GM13976 (cell line): ENCODE measurements at places on chromosomes 4 and X.

- no peak for DNase-seq
Observed at GRCh38 chr4:180766944-180767729, 1476.1 kb upstream of the TENM3 start.

GRCh38 chrX:42943051-42943974 lies 165.3 kb upstream of the PPP1R2C start:
- DNase-seq: no peak

DNA sequence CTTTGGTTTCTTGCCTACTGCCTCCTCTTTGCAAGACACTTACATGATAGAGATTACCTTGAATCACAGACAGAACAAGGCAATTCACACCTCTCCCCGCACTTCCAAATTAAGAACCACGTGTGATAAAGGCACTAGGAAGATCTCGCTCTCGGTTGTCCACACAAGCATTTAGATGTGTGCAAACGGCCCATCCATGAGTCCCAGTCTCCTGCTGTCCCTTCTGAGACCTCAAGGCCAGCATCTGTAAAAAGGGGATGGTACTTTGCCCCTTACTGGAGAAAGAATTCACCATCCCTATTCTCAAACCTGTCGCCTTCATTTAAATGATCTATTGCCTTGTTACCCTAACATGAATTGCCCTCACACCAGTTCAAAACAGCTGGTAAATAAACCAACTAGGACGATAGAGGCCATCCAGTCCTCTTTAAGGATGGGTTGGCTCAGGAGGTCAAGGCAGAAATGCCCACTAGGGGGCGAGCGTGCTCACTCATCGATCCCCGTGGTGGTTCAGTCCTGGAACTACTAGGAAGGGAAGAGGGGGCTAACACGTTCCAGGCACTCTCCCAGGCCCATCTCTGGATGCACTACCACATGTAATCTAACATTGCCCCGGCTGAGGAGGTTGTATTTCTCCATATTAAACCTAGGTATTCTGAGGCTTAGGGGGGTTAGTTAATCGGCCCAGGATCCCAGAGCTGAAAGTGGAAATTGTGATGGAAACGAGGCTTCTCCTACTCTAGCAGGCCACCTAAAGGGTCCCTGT lies 95.8 kb downstream of the DHX15 start:
- peak; percentile 80 for DNase-seq

DNA sequence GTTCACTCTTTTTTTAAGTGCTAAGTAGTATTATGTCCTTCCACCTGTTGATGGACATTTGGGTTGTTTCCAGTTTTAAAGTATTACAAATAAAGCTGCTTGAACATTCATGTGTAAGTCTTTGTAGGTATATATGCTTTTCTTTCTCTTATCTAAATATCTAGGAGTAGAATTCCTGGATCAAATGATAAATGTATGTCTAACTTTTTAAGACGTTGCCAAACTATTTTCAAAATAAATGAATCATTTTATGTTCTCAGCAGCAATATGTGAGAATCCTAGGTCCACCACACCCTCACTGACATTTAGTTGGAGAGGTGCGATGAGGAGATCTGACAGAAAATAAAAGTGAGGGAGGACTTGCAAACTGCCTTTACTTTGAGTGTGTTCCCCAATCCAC lies 291.7 kb upstream of the UGT8 start:
- no peak for DNase-seq

- DNase-seq: no peak
Observed at GRCh38 chr4:152100379-152101201, 339.8 kb upstream of the GATB start.

GRCh38 chrX:119194621-119195020 lies 41.5 kb upstream of the PGRMC1 start:
- DNase-seq: no peak

GRCh38 chr4:144336633-144337032 lies 196.1 kb upstream of the GYPA start:
- DNase-seq: no peak

DNA sequence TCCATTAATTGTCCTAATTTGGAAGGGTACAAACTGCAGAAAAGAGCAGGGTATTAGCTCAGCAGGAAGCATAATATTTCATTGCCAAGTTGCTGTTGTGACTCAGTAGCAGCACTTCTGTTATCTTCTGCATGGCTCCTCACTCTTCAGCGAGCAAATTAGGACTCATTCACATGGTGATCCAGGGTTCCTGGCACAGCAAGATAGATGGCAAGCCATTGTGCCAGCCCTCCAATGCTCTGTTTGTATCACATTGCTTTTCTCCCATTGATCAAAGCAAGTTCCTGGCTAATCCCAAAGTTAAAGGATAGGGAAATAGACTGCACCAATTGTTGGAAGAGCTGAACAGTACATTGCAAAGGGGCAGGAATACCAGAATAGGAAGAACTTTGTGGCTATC lies 382.5 kb upstream of the ATOH1 start:
- no peak for DNase-seq

- no peak for DNase-seq
Observed at GRCh38 chr4:158903472-158904043, 134.7 kb downstream of the FNIP2 start.

GRCh38 chr4:138090150-138090917 lies 151.8 kb downstream of the SLC7A11 start:
- peak; percentile 77 for DNase-seq

DNA sequence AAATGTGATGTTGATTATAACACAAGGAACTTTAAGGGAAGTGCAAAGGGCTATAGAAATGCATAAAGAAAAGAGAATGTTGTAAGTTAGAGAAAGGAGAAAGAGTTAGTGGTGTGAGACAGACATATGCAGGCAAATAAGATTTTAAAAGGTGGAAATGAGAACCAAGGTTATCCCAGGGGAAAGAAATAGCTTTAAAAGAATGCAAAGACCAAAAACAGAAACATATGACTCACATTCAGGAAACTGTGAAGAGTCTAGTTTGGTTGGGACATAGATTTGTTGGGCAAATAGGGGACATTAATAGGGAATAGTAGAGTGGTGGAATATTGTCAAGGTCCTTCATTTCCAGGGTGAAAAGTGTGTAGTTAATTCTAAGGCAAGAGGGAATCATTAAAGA lies 52.4 kb downstream of the MAPK10 start:
- DNase-seq: no peak

- DNase-seq: no peak
Observed at GRCh38 chr4:60134099-60134498, 1066.0 kb upstream of the ADGRL3 start.

GRCh38 chrX:53374222-53374820 lies 48.1 kb downstream of the SMC1A start:
- no peak for DNase-seq

DNA sequence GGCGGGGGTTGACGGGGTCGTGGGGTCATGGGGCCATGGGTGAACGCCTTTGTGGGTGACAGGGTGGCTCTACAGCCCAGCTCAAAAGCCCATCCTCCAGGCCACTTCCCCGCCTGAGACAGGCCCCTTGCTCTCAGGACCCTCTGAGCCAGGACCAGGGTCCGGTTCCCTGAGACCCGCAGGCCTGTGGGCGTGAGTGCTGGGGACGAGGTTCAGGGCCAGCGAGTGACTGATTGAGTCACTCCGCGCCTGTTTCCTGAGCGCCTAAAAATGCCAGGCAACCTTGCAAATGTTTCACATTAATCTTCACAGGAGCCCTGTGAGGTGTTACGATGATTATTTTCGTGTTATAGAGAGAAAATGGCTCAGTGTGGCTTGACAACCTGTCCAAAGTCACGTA lies 97.8 kb downstream of the ZNF674 start:
- no peak for DNase-seq

GRCh38 chr4:151256134-151256533 lies 20.8 kb upstream of the PRSS48 start:
- no peak for DNase-seq

DNA sequence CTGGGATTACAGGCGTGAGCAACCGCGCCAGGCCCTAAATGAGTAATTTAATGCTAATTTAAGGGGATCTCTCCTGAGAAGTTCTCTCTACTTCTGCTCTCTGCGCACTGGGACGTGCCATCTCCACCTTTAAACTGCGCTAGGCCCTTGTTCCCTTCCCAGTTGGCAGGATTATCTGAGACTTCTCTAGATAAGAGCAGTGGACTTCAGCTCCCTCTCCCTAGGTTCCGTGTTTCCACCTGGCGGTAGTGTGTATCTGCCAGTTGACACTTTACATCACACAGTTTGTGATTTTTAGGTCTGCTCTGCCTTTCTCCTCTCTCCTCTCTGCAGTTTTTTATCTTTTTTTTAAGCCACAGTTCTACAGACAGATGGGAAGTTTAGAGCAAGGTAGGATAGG lies 40.2 kb downstream of the ARHGAP10 start:
- DNase-seq: no peak

DNA sequence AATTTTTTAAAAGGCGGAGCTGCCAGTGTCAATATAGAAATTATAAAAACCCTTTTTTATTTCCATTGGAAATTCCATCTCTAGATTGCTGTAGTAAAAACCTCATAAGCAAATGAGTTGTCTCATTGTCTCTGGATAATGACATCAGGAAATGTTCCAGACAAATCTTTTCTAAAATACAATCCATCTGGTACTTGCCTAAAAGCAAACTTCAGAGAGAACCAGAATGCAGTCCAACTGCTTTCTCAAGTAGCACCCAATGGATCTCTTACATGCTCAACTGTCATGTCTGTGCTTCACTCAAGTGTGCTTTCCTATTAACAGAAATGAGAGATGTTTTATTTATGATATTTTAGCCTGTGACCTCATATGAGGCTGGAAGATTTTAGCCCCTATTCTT lies 399.6 kb upstream of the NDST3 start:
- DNase-seq: no peak

DNA sequence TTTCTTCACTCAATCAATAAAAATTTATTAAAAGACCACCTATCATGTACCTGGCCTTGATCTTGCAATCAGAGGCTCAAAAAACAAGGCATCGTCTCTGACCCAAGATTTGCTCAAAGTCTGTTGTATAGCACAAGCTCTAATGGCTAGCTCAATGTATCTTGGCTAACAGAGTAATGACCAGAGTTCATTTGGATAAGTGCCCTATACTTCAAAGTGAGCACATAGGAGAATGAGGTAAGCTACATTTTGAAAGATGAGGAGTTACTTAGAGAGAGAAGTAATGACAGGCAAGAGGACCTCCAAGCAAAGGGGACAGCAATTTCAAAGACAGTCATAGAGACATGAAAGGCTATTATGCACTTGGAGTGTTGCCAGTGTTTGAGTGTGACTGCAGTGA lies 22.9 kb upstream of the GABRQ start:
- DNase-seq: no peak

- DNase-seq: peak; percentile 42
Observed at GRCh38 chrX:74506317-74507115, 85.2 kb downstream of the SLC16A2 start.

DNA sequence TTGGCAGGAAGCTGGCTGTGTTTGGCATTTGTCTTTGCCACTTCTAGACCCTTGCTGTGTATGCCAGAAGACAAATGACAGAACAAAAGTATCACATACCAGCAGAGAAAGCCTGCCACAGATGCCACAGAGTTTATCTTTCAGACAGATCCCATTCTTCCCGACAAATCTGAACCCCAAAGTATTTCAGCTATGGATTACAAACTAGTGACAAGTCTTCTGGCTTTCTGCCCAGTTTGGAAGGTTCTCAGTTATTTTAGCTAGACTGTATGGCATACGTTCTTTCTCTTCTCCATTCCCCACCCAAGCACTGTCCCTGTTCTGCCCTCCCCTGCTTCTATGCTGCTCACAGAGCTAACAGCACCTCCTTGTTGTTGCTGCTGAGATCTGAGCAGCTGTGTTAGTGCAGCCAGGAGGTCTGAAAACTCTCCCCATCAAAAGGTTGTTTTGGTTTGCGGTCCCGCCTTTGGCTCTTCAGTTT lies 236.7 kb downstream of the FRAS1 start:
- no peak for DNase-seq

GRCh38 chr4:35604252-35604651 lies 640.1 kb downstream of the ARAP2 start:
- no peak for DNase-seq

- no peak for DNase-seq
Observed at GRCh38 chr4:87978681-87979080, 3.2 kb downstream of the SPP1 start.

DNA sequence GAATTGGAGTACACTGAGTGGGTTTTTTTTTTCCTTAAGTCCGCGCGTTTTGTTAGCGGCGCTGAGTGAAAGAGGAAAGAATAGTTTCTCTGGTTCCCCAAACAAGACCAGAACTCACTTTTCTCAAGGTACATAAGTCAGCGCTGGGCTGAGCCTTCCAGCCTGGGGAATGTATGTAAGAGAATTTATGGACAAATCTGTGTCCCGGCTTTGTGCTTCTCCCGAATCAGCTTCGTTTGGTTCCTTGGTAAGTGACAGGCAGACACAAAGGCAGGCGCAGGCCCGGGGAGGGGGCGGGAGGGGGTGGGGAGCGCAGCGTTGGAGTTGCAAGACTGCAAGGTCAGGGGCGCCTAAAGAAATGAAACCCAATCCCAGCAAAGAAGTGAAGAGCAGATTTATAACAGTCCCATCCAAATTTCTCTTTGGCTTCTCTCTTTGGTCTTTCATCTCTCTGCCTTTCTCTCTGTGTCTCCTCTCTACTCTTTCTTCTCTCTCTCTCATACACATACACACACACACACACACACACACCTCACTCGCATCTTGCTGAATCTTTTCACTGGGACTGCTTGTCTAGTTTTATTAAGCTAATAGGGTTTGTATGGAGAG lies 981 bp downstream of the TET2 start:
- peak; percentile 50 for DNase-seq

GRCh38 chr4:108303488-108304177 lies 134.9 kb upstream of the LEF1 start:
- no peak for DNase-seq
